Activated T-cell treated with anti-CD3 and anti-CD28 coated beads for 4 hours (primary cell): ENCODE measurements at places on chromosomes 11 and 22.

DNA sequence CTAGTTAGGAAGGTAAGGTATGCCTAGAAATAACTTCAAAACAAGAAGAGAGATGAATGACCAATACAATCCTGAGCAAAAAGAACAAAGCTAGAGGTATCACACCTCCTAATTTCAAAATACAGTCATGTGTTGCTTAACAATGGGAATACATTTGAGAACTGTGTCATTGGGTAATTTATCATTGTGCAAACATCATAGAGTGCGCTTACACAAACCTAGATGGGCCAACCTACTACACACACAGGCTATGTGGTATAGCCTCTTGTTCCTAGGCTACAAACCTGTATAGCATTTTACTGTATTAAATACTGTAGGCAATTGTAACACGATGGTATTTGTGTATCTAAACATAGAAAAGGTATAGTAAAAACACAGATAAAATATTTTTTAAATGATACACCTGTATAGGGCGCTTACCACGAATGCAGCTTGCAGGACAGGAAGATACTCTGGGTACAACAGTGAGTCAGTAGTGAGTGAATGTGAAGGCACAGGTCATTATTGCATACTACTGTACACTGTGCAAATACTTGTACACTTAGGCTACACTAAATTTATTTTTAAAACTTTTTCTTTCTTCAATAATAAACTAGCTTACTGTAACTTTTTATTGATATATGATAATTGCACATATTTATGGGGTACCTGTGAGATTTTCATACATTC, 48.2 kb downstream of the STK33 start:
- DNase-seq = no peak

DNA sequence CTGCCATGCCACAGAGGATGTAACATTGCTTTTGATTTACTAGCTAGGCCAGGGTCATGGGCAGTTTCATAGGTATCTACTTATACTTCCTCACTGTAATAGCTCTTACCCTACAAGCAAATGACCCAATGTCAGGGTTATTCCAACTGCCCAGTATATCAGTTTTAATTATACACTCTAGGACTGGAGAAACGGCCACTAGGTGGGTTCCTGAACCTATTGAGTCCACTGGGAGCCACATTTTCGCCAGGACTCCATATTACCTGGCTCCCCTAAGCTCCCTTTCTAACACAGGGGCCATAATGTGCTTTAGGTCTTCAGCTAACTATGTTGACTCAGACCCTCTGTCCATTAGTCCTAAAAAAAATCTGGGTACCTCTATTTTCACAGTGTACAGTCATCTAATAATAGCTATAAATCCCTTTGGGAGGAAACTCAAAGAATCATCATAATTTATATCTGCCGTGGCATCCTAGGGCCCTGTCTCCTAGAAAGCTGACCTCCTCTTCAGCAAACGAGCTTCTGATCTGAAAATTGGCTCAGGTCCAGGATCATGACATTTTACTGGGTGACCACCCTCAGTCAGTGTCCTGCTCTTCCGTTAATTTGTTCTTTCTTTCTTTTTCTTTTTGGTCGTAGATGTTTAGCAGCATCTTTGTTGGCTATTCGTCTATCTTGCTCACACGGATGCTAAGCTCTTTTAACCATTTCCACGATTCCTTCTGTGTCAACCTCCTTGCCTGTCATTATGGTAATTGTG, 244.3 kb downstream of the FAM76B start:
- no peak for DNase-seq

DNA sequence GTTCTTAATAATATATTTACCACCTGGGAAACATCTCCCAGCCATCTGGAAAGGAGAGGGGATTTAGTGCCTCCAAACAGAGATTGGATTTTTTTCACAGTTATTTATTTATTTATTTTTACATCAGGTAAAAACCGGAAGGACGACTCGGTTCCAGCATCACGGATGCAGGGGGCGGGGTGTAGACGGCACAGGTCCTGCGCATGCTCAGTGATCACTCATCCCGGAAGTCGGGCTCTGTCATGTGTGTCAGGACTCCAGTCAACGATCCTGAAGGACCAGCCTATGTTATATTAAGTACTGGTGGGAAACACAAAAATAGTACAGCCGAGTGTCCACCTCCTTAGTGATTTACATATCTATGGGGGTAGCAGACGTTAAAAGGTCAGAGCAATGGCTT, 467.6 kb downstream of the NTM start:
- no peak for DNase-seq

DNA sequence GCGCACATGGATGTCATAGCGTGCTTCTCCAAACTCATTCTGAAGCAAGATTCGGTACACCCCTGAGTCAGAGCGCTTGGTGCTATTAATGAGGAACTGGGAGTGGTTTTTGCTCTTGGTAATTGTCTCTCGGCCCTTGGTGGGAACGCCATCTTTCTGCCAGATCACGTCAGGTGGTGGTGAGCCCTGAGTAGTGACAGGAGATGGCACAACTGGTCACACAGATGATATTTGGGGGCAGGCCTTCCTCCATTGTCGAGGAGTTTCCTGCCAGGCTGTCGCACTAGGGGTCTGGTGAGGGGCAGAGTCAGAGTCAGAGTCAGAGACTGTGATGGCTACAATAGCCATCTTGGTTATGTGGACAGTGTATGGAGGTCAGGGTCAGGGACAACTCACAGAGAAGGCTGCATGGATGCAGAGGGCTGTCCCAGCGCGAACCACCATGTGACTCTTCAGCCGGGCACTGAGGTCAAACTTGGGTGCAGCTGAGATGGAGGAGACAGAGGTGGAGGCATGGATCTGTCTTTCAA, 9.3 kb downstream of the TMEM86A start:
- no peak for DNase-seq
